ENCODE measurements at places on chromosomes 3 and 15. TPM values are rescaled to one million over a fixed set of nuclear protein-coding genes. Genes with fewer than 3 reads are reported as not detected.

NLGN1 gene
- 2.0 TPM for total RNA-seq

FAM174B gene
- total RNA-seq = 78.0 TPM

BTD gene
- 6.4 TPM for total RNA-seq

ALS2CL gene
- 2.1 TPM for total RNA-seq

UTS2B gene
- total RNA-seq = 8.1 TPM

TIGIT gene
- not detected for total RNA-seq

SYNM gene
- 8.3 TPM for total RNA-seq

ZDHHC23 gene
- total RNA-seq = 2.9 TPM

SLC28A1 gene
- not detected for total RNA-seq

PPP1R14D gene
- total RNA-seq = not detected

All from Caki2 (cell line).